ENCODE measurements at places on chromosomes 4 and X.

DNA sequence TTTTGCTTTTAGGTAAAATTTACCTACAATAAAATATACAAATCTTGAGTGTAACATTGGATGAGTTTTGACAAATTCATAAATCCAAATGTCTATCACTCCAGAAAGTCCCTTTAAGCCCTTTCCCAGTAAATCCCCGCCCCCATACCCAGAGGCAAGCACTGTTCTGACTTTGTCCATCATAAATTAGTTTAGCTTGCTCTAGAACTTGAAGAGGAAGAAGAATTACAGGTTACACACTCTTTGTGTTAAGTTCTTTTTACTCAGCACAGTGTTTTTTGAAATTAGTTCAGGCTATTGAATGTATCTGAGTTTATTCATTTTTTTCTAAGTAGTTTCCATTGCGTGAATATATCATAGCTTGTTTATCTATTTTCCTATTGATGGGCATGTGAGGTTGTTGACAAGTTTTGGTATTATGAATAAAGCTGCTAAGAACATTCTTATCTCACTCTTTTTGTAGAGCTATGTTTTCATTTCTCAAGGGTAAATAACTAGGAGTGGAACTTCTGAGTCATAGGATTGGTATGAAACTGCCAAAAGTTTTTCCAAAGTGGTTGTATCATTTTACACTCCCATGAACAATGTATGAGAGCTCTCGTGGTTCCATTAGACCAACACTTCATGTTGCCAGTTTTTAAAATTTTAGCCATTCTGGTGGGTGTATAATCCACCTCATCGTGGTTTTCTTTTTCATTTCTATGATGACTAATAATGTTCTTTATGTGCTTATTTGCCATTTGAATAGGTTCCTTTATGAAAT is 22.4 kb upstream of the HPSE start:
- DNase-seq = peak; percentile 41

- no peak for DNase-seq
Measured at GRCh38 chr4:112523764-112524505, 8.0 kb upstream of the NEUROG2 start.

DNA sequence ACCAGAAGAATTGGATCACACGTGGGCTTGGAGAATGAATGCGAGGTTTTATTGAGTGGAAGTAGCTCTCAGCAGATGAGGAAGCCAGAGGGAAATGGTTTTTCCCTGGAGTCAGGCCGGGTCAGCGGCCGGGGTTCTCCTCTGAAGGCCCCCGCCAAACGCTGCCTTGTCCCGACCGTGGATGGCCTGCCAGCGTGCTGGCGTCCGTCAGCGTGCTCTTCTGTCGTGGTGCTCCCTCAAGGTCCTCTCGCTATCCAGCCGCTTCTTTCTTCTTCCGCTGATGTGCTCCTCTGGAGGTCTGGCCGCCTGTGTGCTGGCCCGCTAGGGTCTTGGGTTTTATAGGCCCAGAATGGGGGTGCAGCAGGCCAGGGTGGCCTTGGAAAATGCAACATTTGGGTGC is 632.2 kb downstream of the TRAM1L1 start:
- no peak for DNase-seq

DNA sequence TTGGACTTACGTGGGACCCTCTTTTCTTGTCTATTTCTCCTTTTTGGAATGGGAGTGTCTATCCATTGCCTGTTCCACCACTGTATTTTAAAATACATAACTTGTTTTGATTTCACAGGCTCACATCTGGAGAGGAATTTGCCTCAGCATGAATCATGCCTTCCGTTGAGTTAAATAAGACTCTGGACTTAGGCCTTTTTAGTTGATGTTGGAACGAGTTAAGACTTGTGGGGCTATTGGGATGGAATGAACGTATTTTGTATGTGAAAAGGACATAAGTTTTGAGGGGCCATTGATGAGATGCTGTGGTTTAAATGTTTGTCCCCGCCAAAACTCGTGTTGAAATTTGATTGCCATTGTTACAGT is 66.2 kb downstream of the BEX3 start:
- DNase-seq = no peak

All from brain pericyte (primary cell).